ENCODE measurements at places on chromosomes 5 and 9.
A peak's percentile ranks its signal among the peaks of the same experiment; 100 is the strongest.

DNA sequence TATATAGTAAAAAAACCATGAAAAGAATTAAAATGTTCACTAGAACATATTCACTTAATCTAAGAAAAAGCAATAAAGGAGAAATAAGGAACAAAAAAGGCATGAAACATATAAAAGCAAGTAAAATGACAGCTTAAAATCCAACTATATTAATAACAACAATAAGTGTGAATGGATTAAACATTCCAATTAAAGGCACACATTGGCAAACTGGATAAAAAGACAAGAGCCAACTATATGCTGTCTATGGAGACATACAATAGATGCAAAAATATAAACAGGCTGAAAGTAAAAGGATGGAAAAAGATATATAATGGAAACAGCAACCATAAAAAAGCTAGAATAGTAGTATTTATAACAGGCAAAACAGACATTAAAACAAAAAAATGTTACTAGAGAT, 70.1 kb downstream of the AP3B1 start:
- DNase-seq = no peak

- DNase-seq = no peak
Measured at GRCh38 chr9:134634667-134635230, 6.9 kb upstream of the COL5A1 start.

DNA sequence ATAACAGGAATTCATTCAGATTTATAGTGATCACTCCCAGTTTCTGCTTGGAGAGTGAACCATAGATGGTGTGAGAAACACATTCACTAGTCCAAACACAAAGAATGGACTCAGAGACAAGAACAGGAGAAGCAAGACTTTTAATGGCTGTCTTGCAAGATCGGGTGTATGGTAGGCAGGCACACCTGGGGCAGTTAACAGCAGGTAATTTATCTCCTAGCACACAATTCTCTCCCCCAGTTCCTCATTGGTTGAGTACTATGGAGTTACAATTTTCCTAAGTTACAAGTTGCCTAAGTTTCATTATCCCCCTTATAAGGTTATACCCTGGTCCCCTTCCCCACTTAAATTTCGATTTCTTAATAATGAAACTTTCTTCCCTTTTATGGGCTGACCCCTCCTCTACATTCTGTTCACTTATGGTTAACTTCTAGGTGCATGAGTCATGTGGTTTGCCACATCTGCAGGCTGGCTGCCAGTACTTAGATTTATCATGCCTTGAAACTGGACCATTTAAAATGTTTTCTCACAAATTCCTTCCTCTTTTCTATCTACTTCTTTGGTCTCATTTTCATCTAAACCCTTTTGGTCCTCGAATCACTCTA, 623.3 kb downstream of the HINT1 start:
- no peak for DNase-seq

DNA sequence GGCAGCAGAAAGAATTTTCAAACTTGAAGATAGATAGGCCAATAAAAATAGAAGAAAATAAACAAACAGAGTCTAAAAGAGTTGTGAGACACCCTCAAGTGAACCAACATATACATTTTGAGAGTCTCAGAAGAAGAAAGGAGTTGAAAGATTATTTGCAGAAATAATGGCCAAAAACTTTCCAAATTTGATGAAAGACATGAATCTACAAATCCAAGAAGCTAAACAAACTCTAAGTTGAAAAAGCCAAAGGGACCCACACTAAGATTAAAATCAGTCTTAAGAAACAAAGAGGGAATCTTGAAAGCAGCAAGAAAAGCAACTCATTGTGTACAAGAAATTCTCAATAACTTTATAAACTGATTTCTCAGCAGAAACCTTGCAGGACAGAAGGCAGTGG, 137.0 kb downstream of the SAXO1 start:
- no peak for DNase-seq

- DNase-seq = peak; percentile 65
Measured at GRCh38 chr5:120655828-120656435, 191.8 kb downstream of the PRR16 start.

- DNase-seq = no peak
Measured at GRCh38 chr5:62260513-62260912, 45.5 kb upstream of the KIF2A start.

DNA sequence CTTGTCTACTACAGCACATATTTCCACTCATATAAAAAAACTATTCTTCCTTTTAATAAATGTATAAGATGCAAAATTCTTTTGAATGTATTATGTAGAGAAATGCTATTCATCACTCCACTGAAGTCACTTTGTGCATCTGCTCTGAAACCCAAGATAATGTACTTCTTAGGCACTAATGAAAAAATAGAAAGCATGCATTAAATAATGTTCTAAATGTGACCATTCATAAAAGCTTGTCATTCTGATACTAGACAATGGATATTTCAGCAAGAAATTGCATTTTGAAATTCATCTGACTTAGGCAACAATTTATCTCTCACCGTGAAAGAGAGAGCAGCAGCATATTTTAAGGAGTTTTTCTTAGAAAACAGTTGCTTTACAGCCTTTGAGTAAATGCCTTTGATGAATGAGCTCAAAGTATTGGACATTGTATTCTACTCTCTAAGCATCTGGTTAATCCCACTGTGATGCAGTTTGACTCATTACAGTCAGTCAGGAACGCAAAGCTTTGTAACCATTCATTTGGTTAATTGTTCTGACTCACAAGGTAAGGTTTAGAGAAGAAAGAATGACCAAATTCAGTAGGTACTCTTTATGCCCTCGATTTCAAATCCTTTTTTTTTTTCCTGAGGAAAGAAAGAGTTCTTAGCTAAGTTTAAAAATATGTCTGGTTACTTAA, 2233.8 kb upstream of the C9orf72 start:
- peak; percentile 11 for DNase-seq

- DNase-seq = no peak
Measured at GRCh38 chr5:158722940-158723339, 376.8 kb downstream of the EBF1 start.

- DNase-seq = no peak
Measured at GRCh38 chr5:156474251-156474650, 147.3 kb downstream of the SGCD start.

DNA sequence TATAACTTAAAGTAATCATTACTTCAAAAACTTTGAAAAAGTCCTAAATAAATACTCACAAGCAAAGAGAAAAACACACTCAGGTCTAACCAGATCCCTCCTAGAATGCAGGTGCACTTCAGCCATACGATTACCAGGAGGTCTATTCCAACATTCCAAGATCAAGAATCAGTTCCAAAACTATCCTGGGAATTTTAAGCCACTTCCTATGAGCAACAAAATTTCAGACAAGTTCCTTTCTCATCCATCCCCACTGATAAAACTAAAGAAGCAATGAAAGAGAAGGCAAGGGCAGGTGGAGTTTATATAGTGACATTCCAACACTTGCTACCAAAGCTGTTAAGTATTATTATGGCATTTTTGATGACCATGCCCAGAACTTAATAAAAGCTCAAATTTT, 29.6 kb downstream of the MLLT3 start:
- no peak for DNase-seq

GRCh38 chr5:123157791-123158581, 68.9 kb downstream of the PRDM6 start:
- DNase-seq = no peak

- peak; percentile 4 for DNase-seq
Measured at GRCh38 chr5:172939071-172939470, 20.2 kb upstream of the RPL26L1 start.

- DNase-seq = no peak
Measured at GRCh38 chr9:86978922-86979474, 31.7 kb upstream of the GAS1 start.

DNA sequence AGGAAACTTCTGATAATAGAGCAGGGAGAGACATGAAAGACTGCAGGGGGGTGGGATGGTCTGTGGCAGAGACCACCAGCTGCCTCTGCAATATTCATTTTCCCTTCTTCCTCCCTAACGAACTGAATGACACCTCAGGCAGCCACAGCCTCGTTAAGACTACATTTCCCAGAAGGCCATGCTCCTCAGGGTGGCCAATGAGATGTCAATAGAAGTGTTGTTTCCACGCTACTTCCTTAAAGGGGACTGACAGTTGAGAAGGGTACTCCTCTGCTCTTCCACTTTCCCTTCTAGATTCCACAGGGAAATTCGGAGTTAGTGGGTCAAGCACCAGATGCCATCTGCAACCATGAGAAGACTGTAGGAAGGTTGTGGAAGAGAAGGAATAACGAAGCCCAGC, 52.0 kb upstream of the DAPK1 start:
- DNase-seq = no peak

DNA sequence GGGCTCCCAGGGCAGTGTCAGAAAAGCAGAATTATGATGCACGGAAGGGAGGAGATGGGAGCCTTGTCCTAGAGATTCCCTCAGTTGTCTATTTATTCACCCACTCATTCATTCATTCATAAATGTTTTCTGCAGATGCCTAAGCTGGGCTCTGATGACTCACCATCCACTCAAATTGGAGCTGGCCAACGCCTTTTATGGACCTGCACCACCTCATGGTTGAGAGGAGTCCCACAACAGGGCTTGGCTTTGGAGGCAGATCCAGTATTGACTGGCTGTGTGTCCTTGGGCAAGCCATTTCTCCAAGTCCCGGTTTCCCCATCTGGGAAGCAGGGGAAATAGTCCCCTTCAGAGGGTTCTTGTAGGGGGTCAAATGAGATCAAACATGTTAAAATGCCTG, 227.8 kb downstream of the MELK start:
- no peak for DNase-seq

- peak; percentile 24 for DNase-seq
Measured at GRCh38 chr5:76303921-76304320, 99.2 kb upstream of the IQGAP2 start.

GRCh38 chr9:75229605-75230332, 141.5 kb downstream of the OSTF1 start:
- no peak for DNase-seq

DNA sequence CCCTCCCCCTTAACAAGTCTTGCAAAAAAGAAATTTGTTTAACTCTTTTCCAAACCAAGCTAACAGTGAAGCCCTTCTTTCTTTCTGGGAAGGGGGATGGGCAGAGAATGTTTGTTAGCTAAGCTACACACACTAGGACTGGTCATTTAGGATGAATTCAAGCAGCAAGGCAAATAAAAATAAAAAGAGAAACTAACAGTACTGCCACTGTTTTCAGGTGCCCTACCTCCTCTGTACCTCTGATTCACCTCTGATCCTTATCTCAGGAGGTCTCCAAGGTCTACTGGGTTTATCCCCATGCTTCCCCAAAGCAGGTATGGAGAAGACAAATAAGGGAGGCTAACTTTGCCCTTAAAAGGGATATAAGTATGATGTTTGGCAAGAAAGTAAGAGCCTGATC, 52.9 kb downstream of the ELL2 start:
- no peak for DNase-seq

DNA sequence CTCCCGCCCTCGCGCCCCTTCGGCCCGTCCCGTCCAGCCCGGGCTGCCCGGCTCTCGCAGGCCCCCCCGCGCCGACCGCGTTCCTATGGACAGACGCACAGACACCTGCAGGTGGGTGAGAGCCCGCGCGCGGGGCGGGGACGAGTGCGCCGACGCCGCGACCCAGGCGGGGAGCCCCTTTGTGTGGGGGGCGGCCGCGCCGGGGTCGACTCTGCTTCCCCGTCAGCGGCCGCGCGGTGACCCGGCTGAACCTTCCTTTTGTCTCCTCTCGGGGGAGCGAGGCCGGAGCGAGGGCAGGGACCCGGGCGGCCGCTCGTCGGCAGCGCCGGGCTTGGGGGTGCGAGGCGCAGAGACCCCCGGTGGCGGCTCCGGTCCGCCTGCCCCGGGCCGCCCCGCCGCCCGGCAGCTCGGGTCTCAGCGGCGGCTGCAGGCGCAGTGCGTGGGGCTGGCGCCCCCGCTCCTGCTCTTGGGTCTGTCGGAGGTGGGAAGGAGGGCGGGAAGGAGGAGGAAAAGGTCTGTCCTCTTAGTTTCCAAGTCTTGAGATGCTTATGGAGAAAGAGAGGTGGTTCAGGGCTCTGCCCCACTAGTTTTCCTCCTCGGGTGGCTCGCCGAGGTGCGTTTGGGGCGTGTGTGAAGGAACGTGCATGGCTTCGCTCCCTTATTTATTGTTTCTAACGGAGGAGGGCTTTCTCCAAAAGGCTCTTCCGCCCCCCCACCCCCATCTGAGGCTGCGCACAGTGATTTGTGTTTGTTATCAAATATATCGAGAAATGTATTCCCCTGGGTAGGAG, 576 bp downstream of the KIAA1958 start:
- peak; percentile 56 for DNase-seq

GRCh38 chr9:95645579-95645978, 128.8 kb upstream of the PTCH1 start:
- no peak for DNase-seq

- no peak for DNase-seq
Measured at GRCh38 chr9:18071651-18072060, 402.3 kb upstream of the ADAMTSL1 start.

GRCh38 chr5:150398722-150399523, 13.8 kb downstream of the CD74 start:
- no peak for DNase-seq

DNA sequence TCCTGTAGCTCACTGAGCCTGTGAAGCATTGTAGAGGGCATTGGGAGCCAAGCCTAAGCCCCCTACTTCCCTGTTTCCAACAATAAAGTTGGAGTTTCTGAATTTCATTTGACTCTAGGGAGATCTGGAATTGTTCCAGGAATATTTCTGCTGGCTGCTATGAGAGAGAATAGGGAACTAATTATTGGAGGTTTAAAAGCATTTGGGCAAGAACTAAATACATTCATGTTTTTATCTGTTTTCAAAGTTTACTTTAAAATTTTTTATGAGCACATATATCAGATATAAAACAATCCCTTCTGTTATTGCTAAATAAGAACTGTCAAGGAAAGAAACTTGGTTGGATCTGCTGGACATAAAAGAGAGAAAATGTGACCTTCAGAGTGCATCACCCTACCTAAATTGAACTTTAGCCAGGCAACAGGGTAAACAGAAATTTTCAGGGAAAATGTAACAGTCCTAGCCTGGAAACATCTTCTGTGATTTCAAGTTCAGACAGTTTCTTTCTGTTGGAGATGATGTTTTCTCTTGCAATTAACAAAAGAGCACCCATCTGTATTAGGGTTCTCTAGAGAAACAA, 19.3 kb upstream of the LECT2 start:
- no peak for DNase-seq

DNA sequence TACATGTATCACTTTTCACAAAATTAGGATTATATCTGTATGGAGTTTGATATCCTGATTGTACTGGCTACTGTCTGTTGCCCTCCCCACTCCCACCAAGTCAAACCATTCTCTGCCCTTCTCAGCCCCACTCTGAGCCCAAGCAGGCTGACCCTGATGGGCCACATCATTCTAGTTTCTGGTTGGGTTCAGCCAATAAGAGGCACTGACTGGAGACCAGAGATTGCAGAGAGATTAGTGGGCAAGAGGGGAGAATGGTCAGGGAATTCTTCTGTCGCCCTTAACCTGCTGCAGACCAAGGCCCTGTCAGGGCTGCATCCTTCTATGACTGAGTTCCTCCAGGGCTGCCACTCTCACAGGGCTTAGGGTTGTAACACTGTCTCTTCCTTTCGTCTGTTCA, 2.7 kb downstream of the HSPB3 start:
- no peak for DNase-seq

- DNase-seq = no peak
Measured at GRCh38 chr5:42419294-42419693, 3.9 kb upstream of the GHR start.
